Activated CD8-positive, alpha-beta memory T cell treated with anti-CD3 and anti-CD28 coated beads for 1 hour (primary cell): ENCODE measurements at places on chromosomes 1 and 21.
A peak's percentile ranks its signal among the peaks of the same experiment; 100 is the strongest.

DNA sequence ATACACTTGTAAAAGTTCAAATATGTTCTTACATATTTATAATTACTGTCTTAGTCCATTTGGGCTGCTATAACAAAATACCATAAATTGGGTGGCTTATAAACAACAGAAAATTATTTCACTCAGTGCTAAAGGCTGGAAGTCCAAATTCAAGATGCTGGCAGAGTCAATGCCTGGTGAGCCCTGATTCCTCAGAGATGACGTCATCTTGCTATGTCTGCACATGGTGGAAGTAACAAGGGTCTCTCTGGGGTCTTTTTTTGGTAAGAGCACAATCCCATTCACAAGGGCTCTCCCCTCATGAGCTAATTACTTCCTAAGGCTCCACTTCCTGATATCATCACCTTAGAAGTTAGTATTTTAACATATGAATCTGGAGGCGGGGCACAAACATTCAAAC lies 108.0 kb upstream of the DUSP10 start:
- no peak for DNase-seq

DNA sequence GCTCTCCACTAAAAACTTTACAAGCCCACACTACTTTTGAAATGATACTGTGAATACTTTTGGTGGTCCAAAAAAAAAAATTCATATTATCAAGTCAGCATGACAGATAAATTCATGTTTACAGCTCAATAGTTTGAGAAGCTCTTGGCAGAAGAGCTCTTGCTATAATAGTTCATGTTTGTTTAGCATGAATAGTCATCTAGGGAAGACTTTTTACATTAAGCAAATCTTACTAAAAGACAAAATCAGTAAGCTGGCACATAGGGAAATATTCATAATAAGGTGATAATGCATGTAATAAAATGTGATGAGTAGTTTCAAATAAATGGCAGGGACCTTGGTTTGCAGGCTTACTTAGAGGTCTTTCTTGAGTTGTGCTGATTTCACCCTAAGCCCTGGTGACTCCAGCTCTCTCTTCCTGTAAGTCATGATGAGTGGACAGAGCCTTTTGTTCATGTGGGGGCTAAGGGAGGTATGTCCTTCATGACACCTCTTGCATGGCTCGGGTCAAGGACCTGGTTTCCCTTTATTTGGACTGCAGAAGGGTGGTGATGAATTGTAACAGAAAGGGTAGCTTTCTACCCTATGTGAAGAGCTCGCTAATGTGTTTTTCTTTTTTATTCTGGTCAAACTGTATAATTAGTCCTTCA lies 166.7 kb downstream of the GABPA start:
- DNase-seq = no peak

GRCh38 chr1:13461977-13462376 lies 51.7 kb downstream of the PRAMEF20 start:
- no peak for DNase-seq

- no peak for DNase-seq
Observed at GRCh38 chr1:22121421-22121911, 21.4 kb downstream of the WNT4 start.

GRCh38 chr1:2044510-2045319 lies 5.5 kb upstream of the PRKCZ start:
- DNase-seq = peak; percentile 36

GRCh38 chr1:245823408-245824147 lies 668.8 kb downstream of the KIF26B start:
- DNase-seq = no peak

DNA sequence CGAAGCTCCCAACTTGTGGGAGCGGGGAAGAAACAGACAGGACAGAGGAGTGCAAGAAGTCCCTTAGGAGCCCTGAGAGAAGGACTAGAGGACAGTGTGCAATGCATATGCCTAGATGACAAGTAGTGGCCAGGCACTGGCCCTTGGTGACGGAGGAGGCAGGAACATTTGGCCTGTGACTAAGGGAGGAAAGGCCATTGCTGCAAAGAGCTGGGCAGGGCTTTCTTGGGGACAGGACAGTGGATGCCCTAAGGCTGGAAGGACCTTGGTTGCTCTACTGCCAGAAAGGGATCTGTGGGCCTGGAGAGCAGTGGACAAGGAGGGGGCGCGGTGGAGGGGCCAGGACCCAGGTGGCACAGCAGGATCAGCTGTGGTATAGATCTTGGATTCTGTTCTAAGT lies 481.3 kb downstream of the CAMTA1 start:
- no peak for DNase-seq

GRCh38 chr1:178580876-178581275 lies 68.0 kb downstream of the TEX35 start:
- no peak for DNase-seq
